Activated effector memory CD4-positive, alpha-beta T cell treated with Interleukin-2 at 50 U/mL for 16 hours (primary cell): ENCODE measurements at places on chromosomes 1 and 21.

DNA sequence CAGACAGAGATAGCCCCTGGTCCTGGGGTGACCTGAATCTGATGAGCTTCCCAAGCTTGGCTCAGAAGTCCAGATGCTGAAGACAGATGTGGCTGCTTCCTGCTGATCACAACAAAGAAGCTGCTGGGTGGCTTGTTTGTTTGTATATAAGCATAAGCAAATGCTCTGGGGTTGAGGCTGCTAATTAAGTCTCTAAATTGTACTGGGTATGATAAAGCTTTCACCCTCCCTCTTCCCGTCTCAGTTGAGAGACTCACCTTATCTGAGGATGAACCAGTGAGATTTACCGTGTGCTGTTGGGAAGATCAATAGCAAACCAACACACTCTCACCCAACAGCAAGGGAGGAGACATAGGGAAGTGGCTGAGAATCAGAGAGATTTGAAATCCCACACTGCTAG lies 42.0 kb downstream of the DAB1 start:
- no peak for DNase-seq

- DNase-seq: no peak
Measured at GRCh38 chr1:7268983-7269382, 483.7 kb downstream of the CAMTA1 start.

GRCh38 chr1:33501309-33501708 lies 28.9 kb downstream of the ZSCAN20 start:
- DNase-seq: no peak

- no peak for DNase-seq
Measured at GRCh38 chr1:5427026-5427613, 565.1 kb downstream of the NPHP4 start.

- DNase-seq: peak; percentile 53
Measured at GRCh38 chr21:38733972-38734546, 71.7 kb upstream of the ETS2 start.

- DNase-seq: no peak
Measured at GRCh38 chr1:93177991-93178390, 2.2 kb downstream of the TMED5 start.

GRCh38 chr1:229674042-229674441 lies 48.0 kb downstream of the URB2 start:
- no peak for DNase-seq

DNA sequence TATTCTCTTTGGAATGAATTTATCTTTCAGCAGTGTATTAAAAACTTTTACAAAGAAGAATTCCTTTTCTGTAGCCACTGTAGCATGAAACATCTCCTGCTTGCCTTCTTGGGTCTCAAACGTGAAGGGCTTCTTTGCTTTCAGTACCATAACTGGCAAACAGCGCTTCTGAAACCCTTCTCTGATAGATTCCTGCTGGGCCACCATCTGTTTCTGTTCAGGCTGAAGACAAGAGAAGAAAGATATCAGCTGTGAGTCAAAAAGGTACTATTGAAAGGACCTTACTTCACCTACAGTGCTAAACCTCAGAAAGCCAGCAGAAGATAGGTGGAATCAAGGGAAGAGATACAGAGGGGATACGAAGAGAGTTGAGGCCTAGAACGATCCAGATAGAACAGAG lies 10.5 kb downstream of the AIM2 start:
- no peak for DNase-seq

DNA sequence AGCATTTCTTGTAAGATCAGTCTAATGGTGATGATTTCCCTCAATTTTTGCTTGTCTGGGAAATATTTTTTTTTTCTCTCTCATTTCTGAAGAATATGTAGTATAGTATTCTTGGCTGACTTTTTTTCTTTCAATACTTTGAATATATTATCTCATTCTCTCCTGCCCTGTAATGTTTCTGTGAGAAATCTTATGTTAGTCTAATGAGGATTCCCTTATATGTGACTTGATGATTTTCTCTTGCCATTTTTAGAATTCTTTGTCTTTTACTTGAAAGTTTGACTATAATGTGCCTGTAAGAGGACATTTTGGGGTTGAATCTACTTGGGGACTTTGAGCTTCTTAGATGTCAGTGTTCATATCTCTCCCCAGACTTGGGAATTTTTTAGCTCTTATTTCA lies 40.0 kb upstream of the PCBP3 start:
- no peak for DNase-seq

GRCh38 chr1:219533280-219533679 lies 79.6 kb downstream of the ZC3H11B start:
- DNase-seq: no peak

- DNase-seq: no peak
Measured at GRCh38 chr1:41434748-41435449, 49.6 kb downstream of the EDN2 start.

DNA sequence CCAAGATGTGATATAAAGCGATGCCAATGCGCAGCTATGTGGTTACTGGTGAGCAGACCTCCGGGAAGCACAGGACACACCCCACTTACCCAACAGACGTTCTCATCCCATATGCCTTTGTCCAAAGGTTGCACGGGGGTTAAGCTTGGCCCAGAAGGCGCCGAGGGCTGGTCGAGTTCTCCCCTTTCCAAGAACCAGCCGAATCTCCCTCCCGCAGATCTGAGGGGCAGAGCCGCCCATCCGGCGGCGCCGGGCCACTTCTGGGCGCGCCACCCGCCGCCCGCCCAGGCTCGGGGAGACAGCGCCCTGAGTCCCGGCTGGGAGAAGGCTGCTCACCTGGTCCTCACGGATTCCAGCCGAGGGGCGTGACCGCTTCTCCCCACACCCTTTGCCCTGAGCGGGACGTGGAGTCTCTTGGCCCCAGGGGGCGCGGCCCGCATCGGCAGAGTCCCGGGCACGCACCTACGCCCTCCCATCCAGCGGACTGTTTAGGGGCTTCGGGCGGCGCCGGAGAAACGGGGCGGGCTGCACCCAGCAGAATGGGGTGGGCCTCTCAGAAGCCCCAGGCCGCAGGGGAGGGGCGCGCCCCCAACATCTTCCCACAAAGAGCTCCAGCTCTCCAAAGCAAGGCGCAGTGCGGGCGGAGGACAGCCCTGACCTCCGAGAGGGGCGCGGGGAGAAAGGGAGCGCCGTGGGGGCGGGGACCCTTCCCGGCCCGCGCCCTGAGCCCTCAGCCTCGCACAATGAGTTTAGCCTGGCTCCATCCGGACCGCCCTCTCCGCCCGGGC lies 615 bp downstream of the GPR161 start:
- DNase-seq: peak; percentile 4

GRCh38 chr21:38095220-38095619 lies 161.6 kb upstream of the KCNJ15 start:
- no peak for DNase-seq

DNA sequence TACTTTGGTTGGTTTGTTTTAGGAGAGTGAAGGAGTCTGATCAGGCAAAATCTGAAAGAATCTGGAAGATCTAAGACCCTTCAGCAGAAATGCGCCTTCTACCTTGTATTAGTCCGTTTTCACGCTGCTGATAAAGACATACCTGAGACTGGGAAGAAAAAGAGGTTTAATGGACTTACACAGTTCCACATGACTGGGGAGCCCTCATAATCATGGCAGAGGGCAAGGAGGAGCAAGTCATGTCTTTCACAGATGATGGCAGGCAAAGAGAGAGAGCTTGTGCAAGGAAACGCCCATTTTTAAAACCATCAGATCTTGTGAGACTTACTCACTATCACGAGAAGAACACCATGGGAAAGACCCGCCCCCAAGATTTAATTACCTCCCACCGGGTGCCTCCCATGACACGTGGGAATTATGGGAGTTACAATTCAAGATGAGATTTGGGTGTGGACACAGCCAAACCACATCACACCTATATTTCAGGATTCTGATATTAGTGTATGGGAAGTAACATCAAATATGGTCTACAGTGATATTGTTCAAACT lies 99.3 kb downstream of the GLUL start:
- no peak for DNase-seq

GRCh38 chr1:174005032-174005431 lies 17.1 kb downstream of the RC3H1 start:
- no peak for DNase-seq

DNA sequence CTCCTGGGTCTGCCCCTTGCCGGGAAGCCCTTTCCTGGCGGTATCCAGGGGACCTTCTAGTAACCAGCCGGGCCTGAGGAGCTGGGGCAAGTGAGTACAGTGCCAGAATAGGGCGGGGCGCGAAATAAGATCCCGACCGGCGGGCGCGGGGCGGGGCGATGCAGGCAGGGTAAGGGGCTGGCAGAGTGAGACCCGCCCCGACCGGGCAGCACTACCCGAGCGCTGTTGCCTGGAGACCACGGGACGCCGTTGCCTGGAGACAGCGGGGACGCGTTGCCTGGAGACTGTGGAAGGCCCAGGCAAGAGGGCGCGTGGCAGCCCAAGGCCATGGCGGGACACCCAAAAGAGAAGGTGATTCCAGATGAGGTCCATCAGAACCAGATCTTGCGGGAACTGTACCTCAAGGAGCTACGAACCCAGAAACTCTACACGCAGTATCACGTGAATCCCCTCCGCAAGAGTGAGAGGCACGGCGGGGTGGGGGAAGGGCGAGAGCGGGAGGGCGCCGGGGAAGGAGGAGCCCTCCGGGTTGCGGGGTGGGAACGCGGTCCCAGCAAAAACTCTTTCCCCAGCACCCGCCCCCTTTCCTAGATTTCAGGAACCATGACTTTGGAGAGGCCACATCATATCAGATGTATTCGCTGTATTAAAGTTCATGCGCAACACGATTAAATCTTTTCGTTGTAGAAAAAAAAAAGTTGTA lies 24.3 kb downstream of the EBNA1BP2 start:
- DNase-seq: no peak

DNA sequence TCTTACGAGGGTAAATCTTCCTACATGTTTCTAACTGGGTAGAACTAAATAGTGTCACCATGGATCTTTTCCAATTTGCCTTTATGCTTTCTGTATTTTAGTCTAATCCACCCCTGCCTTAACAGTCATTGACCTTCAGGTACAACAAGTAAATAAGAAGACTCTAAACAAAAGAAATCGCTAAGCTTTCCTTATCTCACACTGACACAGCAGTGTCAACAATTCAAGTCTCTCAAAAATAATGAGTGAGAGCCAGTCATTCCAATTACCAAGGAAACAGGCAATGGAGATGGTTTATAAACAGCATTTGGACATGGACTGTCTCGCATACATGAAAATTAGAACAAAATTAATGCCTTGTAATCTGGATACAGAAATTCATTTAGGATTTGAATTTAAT lies 365.8 kb downstream of the VAV3 start:
- no peak for DNase-seq

- no peak for DNase-seq
Measured at GRCh38 chr1:33424205-33424604, 6.7 kb downstream of the PHC2 start.

DNA sequence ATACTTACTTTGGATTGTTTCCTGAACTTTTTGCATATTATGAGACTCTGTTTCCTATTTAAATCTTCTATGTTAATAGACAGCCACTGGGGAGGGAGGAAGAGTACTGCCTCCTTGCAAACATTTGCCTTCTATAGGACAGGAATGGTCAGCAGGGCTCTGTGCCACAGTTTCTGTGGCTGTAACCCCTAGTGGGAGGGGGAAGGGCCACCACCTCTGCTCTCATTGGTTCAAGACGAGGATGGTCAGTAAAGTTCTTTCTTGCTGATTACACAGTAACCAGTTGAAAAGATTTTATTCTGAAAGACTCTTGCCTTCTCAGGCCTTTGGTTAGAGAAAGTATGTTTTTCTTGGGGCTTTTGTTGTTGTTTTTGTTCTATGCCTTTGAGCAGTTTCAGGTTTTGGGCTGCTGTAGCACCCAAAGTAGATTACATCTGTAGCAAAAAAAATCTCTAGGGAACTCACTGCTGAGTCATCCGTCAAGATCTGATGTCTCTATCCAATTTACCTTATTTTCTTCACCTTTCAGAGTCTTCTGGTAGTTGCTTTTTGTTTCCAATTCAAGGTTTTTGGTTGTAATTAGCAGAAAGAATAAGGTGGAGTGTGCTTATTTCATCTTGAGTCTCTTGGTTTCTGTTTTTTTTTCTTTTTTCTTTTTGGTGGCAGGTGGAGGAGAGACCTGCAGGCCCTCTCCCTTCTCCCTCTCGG lies 23.1 kb downstream of the SLC35A3 start:
- no peak for DNase-seq

- DNase-seq: no peak
Measured at GRCh38 chr1:19260211-19261138, 8.9 kb downstream of the MRTO4 start.

GRCh38 chr1:230208619-230209261 lies 141.7 kb downstream of the GALNT2 start:
- no peak for DNase-seq

- no peak for DNase-seq
Measured at GRCh38 chr1:91338501-91338900, 66.1 kb downstream of the HFM1 start.

DNA sequence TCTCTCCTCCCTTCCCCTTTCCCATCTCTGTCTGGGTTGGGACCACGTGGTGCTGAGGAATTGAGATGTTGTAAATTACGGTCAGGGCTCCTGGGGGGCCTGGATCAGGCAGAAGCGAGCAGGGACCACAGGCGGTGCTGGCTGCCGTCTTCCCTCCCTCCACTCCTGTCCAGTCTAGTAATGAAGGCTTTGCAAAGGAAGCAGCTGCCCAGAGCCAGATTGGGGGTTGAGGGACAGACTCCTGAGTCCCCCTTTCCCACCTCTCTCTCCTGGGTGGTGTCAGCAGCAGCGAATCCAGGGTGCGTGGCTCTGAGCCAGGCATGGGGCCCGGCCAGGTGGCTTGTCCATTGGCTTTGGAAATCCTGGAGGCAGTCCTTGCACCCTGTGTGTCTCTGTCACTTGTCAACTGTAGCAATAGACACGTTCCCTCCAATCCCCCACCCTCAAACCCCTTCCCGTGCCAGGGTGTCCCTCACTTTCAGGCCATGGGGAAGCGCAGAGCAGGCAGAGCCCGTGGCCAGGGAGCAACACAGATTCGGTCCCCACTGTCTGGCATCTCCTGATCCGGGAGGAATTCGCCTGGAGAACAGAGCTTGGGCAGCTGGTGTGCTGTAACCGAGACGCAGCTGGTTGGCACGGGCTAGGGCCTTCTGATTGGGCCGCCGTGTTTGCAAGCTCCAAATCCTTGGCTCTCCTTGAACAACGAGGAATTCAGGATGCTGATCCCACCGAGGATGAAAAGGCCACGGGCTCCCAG lies 64.8 kb upstream of the WNT4 start:
- DNase-seq: no peak

DNA sequence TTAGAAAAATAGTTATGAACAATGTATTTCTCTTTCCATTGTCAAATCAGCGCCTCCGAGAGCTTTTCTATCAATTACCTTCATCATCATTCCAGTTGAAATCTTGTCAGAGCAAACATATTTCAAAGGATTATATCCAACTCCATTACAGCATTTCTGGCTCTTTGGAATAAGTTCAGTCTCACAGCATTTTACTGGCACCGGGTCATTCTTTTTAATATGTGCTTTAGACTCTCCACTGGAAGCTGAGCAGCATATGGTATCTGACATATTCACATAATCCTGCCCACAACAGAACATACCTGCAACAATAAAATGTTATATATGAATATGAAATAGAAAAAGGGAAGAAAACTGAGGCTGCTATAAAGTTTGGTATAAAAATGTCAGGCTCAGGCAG lies 222.9 kb downstream of the KCTD3 start:
- no peak for DNase-seq

GRCh38 chr1:1430114-1430982 lies 5.1 kb upstream of the VWA1 start:
- DNase-seq: no peak
